ENCODE measurements at places on chromosomes 1 and 21. TPM values are rescaled to one million over a fixed set of nuclear protein-coding genes. Genes with fewer than 3 reads are reported as not detected.

DNA sequence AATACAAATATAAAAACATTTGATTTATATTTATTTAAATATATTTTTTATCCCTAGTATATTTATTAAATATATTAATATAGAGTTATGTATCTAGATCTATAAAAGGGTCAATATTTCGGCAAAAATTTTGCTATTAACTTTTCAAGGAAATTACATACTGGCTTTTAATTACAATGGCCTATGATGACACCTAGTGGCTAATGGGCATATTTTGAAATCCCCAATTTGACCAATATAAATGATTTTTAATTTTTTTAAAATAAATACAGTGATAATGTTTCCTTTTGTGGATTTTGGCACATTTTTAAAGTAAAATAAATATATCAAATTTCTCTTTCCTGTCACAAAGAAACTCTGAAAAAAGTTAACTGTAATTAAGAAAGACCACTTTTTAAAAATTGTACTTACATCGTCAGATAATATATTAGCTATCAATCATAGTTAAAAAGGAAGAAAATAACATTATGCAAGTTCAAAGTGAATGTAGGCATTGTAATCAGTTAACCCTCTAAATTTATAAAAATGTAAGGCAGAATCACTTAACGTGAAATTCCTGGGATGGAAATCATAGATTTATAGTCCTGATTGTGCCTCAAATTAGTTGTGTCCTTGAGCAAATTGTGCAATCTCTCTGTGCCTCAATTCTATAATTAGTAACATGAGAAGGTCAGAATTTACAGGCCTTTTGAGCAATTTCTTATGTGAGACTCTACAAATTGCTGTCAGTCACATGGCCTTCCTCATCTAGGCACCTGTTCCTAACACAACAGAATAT, 25.6 kb upstream of the RGS13 start:
- DNase-seq = no peak

DNA sequence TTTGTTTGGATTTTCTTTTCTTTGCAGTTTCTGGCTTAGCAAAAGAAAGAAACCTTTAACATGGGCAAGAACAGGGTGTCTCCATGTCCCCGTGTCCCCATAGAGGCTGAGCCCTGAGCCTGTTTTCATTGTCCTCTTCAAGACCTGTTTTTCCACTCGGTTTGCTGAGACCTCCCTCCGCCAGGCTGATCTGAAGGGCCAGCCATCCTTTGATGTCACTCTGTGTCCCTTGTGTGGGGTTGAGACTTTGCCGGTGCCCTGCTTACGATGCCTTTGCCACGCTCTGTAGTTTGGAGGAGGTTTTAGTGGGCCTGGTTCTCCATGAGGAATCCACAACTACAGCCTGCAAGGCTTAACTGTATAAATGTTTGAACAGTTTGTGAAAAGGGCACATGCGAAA, 23.8 kb downstream of the IFNGR2 start:
- no peak for DNase-seq

PIGV gene
- 13.8 TPM for total RNA-seq

DNA sequence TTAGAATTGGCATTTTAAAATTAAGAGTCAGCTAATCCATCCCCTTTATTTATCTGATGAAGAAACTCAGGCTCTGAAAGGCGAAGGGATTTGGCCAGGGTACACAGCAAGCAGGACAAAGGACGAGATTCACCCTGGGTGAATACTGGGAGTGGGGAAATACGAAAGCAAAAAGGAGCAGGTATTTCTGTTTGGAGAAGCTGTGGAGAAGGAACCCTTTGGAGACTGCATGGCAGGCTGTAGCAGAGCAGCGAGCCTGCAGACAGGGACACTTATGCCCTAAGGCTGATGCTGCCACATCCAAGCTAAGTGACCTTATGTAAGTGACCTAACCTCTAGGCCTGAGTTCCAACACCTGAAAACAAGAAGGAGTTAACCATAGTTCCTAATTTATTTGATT, 207.2 kb upstream of the C1orf87 start:
- no peak for DNase-seq

DNA sequence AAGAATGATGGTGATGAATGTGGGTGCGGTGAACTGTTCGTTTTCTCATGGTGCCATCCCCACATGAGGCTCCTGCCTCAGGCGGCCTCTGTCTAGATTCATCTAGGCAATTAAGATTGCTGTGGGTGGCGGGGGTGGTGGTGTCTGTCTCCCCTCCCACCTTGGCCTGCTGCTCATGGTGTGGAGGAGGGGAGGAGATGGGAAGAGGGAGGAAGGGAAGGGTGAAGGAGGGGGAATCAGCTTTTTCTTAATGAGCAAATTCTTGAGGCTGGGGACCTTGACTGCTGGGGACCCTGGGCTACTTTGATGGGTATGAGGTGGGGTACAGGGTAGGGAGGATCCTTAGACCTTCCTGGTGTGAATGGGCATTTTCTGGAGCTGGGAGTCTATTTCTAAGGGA, 55.8 kb downstream of the H3-3A start:
- DNase-seq = no peak

- no peak for DNase-seq
Observed at GRCh38 chr1:244104309-244105060, 53.4 kb downstream of the ZBTB18 start.

AADACL4 gene
- total RNA-seq = not detected

- no peak for DNase-seq
Observed at GRCh38 chr1:39381839-39382238, 109.6 kb upstream of the BMP8A start.

GRCh38 chr21:16294128-16294527, 564.3 kb downstream of the USP25 start:
- DNase-seq = no peak

GRCh38 chr1:89938171-89939055, 56.5 kb upstream of the ZNF326 start:
- DNase-seq = no peak

GRCh38 chr1:229479660-229480399, 28.3 kb downstream of the NUP133 start:
- DNase-seq = no peak

NOS1AP gene
- 2.2 TPM for total RNA-seq

- no peak for DNase-seq
Observed at GRCh38 chr1:94851571-94851970, 31.4 kb downstream of the SLC44A3 start.

GRCh38 chr21:38380481-38381137, 117.7 kb downstream of the ERG start:
- peak; percentile 52 for DNase-seq

DNA sequence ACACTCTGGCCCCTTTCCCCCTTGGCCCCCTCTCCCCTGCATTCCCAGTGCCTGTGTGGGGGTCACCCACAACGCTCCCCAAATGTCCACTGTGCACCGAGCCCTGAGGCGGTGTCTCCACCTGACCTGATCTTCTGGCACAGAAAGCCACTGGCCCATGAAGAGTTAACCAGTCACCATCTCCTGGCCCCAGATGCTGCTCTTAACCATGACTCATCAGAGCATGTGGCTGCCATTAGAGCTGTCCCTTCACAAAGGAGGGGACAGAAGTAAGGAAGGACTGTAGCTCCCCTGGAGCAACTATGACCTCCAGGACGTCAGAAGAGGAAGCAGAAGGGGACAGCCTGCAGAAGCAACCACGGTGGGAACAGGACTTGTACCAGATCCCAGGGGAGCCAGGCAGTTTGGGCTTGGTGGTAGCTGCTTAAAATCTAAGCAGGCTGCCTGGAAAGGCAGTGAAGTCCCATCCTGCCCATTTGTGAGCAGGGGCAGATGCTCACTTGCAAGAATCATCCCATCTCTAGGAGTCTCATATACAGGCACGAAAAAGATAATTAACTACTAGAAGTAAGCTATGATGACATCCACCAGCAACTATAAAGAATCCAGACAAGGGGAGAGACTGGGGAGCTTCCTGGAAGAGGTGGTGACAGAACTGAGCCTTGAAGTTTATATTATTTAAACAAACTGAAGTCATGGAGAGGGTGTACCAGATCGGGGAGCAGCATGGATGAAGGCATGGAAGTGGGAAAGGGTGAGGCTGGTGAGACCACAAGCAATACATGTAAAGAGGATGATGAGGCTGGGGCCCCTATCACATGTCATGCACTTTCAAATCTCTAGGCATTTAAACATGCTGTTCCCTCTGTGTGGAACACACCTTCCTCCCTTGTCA, 1.1 kb upstream of the TTC39A start:
- DNase-seq = peak; percentile 65

- no peak for DNase-seq
Observed at GRCh38 chr1:94379615-94380014, 38.6 kb upstream of the ABCD3 start.

KRTAP21-2 gene
- not detected for total RNA-seq

GRCh38 chr1:161199506-161200139, 769 bp upstream of the ADAMTS4 start:
- DNase-seq = no peak

DNA sequence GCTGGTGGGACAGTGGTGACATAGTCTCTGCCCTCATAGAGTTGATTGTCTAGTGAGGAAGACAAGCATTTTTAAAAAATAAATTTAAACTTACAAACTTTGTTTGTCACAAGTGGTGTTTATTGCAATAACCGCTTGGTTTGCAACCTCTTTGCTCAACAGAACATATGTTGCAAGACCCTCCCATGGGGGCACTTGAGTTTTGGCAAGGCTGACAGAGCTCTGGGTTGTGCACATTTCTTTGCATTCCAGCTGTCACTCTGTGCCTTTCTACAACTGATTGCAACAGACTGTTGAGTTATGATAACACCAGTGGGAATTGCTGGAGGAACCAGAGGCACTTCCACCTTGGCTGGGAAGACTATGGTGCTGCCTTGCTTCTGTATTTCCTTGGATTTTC, 58.4 kb downstream of the LAMC2 start:
- DNase-seq = peak; percentile 95

- DNase-seq = no peak
Observed at GRCh38 chr1:170168265-170168664, 22.5 kb downstream of the NTMT2 start.

DNA sequence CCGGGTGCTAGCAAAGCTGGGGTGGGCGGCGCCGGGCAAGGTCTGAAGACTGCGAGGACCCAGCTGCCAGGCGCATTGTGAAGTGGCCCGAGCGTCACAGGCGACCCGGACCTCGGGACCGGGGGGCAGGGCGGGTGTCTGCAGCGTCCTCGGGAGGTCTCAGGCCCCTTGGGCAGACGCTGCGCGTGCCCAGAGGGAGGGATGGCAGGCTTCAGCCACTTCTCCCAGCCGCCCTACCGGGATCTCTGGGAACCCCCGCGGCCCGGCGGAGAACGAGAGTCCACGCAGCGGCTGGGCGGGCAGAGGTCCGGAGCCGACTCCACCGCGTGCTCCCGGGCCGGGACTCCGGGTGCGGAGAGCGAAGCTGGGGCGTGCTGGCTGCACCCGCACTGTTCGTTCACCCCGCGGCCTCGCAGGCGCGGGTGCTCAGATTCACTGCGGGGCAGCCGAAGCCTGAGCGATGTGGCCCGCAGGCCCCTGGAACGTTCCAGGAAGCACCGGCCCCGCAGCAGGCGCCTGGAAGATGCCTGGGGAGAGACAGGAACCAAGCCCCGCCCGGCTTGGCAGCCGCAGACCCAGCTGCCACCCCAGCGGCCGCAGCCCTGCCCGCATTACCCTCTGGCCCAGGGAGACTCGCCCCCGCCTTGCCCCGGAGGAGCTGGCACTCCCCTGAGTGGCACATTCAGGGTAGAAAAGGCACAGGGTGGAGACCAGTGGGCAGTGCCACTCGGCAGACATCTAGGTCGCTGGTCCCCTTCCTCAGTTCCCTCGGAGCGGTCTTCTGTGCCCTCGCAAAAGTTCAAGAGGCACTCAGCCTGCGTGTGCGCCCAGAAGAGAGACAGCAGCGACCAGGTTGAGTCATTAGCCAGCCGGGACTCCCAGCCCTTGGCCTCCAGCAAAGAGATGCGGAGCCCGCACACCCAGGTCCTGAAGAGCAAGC, at the start of gene CCDC185:
CCDC185 (plus strand) TSS at position 141 of the 940 bp plus-strand sequence; CDS start at position 202, 61 bp downstream.
- no peak for DNase-seq

GRCh38 chr1:232786845-232787455, 18.3 kb upstream of the MAP10 start:
- DNase-seq = no peak

- no peak for DNase-seq
Observed at GRCh38 chr1:195345149-195345548, 1263.1 kb downstream of the KCNT2 start.

CD1E gene
- total RNA-seq = 0.39 TPM

DNA sequence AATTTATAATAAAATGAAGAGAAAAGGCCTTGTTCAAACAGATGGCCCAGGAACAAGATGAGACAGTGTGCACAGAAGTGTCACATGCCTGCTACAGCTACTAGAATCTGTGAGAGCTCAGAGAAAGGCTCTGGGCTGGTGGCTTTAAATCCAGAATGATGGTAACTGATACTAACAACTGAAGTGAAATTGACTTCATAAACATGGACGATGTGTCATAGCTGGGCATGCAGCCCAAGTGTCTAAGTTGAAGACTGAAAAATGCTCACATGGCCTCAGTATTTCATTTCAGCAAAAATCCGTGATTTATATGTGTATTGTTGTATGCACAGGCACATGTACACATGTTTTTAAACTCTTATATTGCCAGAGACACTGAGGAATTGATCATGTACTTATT, 208.3 kb upstream of the RUNX1 start:
- no peak for DNase-seq

DNA sequence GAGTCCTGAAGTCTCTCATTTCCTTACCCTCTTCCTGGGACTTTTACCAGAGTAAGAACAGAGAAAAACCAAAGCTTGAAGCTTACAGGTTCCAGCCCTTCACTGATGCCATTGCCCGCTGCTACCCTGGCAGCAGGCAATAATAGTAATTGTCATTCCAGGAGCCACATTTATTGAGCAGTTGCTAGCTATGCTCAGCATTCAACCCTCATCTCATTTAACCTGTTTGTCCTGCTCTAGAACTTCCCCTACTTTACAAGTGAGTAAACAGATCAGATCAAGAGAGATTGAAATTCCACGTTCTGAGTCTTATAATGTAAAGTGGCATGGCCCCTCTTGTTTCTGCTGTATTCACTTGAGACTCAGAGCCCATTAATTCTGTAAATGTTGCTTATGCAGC, 80.4 kb downstream of the ATP1A1 start:
- DNase-seq = no peak

RASSF5 gene
- 17.5 TPM for total RNA-seq

DNA sequence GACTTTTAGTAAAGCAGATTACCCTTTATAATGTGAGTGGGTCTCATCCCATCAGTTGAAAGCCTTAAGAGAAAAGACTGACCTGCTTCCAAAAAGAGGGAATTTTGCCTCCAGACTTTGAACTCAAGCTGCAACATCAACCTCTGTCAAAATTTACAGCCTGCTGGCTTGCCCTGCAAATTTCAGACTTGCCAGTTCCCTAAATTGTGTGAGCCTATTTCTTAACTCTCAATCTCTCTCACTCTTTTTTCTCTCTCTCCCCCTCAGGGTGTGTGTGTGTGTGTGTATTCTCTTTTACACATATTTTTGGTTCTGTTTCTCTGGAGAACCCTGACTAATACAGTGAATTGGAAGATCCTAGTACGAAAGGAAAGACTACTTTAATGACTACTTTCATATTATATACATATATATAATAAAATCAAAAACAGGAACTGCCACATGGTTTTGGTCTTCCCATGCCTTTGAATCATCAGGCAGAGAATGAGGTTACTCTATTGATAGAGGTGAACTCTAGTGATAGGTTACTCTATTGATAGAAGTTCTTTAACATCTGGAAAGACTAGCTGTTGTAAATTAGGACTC, 6.4 kb downstream of the OR2C3 start:
- DNase-seq = no peak

- no peak for DNase-seq
Observed at GRCh38 chr1:116388122-116388521, 15.1 kb downstream of the ATP1A1 start.

- no peak for DNase-seq
Observed at GRCh38 chr1:66938613-66939012, 13.8 kb downstream of the MIER1 start.
